ENCODE measurements at places on chromosomes 2 and 18.

GRCh38 chr2:95059656-95060370, 34.3 kb downstream of the MAL start:
- no peak for DNase-seq

DNA sequence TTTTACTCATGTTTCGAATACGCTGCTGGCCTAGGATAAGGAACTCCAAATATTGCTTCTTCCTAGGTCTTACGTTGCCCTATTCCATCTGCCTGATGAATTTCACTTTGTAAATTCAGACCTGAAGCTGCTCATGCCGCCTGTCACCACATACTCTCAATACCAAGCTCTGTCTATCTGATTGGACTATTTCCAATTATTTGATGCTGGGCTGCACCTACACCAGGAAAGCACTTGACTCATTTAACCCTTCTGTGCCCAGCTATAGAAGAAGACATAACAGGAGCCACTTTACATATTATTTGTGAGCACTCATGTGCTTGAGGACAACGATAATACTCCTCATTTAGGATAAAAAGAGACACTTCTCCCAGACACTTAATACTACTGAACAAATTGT, 1293.9 kb upstream of the LRRTM1 start:
- DNase-seq, result no peak

DNA sequence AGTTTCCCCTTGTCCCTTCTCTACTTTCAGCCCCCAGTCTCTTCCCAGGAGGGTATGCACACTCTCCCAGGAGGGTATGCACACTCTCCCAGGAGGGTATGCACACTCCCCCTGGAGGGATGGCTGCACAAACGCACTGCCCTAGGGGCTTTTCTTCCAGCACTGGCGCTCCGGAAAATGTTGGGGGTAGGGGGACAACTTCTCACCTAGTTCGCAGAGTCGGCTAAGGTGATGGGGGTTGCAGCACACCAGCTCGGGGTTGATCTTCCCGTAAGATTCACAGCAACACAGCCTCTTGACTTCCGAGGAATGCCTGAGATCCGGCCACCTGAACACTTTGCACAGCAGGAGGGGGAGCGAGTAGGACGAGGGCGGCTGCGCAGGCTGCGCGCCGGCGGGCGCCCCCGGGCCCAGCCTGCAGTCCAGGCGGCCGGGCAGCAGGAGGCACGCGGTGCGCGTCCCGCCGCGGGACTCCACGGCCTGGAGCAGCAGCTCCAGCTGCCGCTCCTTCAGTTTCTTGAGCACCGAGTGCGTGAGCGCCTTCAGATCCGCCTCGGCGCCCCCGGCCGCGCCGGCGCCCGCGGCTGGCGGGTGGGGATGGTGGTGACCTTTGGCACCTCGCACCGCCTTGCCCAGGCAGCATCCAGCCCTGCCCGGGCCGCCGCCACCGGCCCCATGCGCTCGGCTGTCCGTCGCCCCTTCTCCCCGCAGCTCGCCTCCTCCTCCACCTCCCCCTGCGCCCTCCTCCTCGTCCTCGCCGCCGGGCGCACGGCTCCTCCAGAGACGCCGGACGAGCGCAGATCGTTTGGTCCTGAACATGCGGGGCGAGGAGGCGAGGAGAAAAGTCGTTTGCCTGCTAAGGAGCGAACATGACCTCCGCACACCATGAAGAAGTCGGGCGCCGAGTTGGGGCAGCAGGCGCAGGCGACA, 894 bp downstream of the SMAD7 start:
- DNase-seq, result no peak

DNA sequence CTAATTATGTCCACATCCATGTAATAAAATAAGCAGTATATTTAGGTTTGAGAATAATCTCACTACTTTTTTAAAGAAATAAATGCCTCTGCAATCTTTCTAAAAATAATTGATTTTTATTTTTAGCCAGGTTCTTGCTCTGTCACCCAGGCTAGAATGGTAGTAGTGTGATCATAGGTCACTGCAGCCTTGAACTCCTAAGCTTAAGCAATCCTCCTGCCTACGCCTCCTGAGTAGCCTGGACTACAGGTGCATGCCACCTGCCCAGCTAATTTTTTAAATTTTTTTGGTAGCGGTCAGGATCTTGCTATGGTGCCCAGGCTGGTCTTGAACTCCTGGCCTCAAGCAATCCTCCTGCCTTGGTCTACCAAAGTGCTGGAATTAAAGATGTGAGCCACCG, 133.3 kb downstream of the CAMKMT start:
- no peak for DNase-seq

DNA sequence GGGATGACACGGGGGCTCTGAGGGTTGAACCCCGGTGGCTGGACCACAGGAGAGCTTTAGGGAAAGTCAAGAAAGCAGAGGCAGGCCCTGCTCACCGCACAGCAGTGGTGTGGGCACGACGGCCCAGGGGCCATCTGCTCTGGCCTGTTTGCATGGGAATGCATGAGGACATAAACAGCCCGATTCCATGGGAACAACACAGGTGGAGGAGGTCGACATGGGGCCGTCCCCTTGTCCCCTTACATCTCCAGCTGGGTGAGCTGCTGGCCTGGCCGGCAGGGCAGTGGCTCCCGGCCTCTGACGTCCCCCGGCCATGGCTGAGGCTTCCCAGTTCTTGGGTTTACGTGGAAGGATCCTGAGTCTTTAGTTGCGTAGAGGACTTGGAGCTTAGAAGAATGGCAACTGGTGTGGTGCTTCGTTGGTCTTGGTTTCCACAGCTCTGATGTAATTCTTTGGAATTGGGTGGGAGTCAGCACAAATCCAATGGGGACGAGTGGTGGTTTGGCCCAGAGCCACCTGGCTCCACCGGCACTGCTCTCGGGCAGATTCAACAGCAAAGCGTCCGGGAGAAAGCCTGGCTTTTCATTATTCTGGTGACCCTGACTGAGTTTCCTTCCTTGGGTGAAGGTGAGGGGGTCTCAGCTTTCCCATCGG, 98.3 kb upstream of the HDAC4 start:
- DNase-seq, result no peak

DNA sequence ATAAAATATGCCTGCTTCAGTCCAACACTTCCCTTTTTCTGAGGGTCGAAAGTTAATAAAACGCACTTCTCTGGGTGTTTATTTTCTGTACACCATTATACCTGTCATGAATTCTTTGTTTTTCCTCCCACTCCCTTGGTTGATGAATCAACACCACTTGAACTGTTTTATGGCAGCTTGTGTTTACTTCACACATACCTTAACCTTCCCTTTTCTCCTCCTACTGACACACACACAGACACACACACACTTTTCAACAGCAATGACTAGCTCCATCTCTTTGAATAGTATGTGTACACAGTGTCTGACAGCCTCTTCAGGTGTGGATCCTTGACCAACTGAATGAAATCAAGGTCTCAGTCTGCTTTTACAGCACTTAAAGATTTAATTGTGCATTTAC, 91.3 kb downstream of the SATB2 start:
- no peak for DNase-seq

DNA sequence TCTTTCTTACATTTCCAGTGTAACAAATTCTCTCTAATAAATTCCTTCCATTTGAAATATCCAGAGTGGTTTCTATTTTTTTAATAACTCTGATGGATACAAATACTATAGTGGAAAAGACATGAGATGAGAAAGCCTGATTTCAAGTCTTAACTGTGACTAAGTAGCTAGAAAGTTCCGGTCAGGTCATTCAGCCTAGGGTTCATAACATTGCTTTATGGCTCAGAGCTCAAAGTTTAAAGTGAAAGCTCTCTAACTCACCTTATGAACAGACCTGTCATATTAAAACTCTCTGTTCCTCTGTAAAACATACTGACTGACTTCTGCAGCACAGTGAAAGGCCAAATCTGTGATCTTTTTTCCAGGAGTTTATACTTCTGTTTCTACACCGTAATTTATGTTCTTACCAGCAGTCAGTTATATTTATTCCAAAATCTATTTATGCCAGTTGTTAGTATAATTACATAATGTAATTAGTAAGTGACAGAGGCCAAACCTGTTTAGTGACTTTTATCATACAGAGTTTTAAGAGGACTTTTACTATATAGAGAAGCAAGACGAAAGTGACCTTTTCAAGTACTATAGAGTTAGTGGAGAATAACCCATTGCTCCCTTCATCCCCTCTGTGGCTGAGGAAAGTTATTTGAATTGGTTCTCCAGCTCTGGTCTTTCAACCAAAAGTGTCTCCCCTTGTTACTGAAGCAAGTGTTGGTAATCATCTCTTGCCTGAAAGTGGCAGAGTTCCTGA, 118.8 kb upstream of the PDE1A start:
- DNase-seq, result no peak

GRCh38 chr2:98356729-98357128, 10.5 kb downstream of the CNGA3 start:
- no peak for DNase-seq

DNA sequence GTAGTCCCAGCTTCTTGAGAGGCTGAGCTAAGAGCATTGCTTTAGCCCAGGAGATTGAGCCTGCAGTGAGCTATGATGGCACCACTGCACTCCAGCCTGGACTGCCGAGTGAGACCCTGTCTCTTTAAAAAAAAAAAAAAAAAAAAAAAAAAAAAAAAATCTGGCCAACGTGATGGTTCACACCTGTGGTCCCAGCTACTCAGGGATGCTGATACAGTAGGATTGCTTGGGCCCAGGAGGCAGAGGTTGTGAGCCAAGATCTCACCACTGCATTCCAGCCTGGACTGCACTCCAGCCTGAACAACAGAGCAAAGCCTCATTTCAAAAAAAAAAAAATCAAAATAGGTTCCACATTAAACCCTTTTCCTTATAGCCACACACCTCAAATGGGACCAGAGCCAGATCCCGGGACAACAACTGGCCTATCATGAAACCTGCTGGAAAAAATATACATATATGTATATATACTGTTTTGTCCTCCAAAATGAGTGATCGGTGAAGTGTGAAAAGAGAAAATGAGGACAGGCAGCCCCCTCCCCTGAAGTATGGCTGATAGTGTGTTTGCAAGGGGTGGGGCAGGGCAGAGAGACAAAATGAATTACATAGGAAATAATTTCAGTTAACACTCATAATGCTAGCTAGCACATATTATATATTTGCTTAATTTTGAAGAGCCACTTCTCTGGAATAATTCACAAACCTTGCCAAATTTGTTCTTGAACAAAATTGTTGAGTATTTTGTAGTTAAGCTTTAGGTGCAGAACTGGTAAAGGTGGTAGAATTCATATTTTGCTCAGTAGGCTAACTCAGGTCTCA, 22.9 kb downstream of the MAPRE2 start:
- no peak for DNase-seq

DNA sequence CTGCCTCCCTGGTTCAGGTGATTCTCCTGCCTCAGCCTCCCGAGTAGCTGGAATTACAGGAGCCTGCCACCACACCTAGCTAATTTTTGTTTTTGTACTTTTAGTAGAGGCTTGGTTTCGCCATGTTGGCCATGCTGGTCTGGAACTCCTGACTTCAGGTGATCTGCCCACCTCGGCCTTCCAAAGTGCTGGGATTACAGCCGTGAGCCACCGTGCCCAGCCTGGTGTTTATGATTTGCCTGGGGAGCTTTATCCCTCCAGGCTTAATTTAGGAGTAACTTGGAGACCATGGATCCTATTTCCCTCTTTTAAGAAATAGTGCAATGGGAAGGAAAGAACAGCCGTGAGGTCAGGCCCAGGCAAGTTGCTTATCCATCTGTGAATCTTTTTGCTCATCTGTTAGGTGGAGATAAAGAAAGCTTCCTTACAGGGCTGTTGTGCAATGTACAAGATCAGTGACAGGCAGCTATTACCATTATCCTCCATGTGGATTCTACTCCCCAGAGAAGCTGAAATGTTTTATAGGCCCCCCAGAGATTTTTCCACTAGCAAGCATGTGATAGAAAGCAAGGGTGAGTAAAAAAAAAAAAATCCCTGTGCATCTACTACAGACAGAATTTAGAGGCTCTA, 104.9 kb upstream of the MGAT5 start:
- DNase-seq, result no peak

GRCh38 chr2:14944562-14945346, 312.2 kb downstream of the LRATD1 start:
- no peak for DNase-seq

DNA sequence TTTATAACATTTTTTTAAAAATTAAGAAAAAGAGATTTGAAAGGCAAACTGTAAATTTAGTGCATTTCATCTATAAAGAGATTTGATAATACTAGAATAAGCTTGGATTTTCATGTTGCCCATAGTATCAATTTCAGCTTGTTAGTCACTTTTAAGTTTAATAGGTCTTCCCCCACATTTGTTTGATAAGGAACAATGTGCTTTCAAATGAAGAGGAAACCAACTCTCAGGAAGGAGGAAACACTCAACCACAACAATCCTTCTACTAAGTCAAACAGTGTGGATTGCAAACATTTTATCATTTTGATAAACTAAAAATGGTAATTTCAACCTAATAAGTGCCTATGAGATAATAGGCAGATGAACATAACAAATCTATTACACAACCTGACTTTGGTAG, 397.1 kb upstream of the CDH20 start:
- no peak for DNase-seq

DNA sequence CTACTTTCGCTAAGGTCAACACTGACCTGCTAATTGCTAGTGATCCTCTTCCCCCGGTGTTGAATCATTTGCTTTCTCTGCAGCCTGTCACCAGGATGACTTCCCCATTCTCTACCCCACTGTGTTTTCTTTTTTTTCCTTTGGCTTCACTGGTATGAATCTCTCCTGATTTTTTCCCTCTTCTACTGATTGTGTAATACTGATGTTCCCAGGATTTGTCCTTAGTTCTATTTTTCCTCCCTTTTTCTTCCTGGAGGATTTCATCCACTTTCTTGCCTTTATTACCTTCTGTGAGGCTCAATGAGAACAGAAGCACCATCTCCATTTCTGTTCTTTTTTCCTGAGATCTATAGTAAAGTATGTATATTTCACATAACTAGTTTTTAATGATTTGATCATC, 14.1 kb upstream of the MSH2 start:
- DNase-seq, result no peak

GRCh38 chr2:191797942-191798876, 48.7 kb downstream of the CAVIN2 start:
- no peak for DNase-seq

GRCh38 chr18:70276416-70277191, 12.2 kb upstream of the SOCS6 start:
- no peak for DNase-seq

GRCh38 chr2:227461811-227462461, 10.0 kb upstream of the AGFG1 start:
- no peak for DNase-seq

DNA sequence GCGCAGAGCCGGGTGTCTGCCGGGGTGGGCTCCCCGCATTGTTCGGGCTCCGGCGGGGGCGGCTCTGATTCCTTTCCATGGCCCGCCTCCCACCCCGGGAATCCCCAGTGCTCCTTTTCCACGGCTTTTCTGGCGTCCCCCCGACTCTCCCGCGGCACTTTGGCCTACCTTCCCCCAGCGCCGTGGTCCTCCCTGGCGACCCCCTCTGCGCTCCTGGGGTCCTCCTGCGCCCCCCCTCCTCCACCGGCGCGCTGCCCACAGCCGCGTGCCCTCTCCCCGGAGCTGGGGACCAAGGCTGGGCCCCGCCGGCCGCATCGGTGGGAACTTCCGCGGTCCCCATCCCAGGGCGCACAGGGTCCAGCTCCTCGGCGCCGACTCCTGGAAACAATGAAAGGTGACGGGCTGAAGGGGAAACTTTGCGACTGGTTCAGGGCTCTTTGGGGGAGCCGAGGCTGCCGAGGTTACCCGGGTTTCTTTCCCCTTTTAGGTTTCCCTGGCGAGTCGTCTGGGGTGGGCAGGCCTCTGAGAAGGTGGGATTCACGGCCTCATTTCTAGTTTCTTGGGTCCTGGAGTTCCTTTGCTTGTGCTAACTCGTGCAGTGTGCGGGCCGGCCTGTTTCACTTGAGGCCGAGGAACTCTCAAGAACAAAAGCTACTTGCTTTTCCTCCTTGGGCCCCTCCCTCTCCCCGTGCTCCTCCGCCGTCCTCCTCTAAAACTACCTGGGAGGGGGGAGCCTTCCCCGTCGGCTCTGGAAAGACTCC, 2.2 kb downstream of the TGIF1 start:
- no peak for DNase-seq

GRCh38 chr2:31234683-31235503, 941 bp downstream of the EHD3 start:
- DNase-seq, result no peak

All from stimulated activated CD8-positive, alpha-beta memory T cell treated with anti-CD3 and anti-CD28 coated beads, Interleukin-15, amount 100 ng/mL, for 24 hours (primary cell).